ENCODE measurements at places on chromosomes 1 and 21. TPM values are rescaled to one million over a fixed set of nuclear protein-coding genes. Genes with fewer than 3 reads are reported as not detected.

- no peak overlapping the region for H3K27ac ChIP-seq
- peak; percentile 82 for DNase-seq
- no peak overlapping the region for H3K4me3 ChIP-seq
- peaks cover 39% of the 10 kb centered on the region for H3K4me1 ChIP-seq
- H3K27me3 ChIP-seq = no peaks in the 10 kb centered on the region
Measured at GRCh38 chr1:118188411-118188810, 3.4 kb upstream of the SPAG17 start.

DNA sequence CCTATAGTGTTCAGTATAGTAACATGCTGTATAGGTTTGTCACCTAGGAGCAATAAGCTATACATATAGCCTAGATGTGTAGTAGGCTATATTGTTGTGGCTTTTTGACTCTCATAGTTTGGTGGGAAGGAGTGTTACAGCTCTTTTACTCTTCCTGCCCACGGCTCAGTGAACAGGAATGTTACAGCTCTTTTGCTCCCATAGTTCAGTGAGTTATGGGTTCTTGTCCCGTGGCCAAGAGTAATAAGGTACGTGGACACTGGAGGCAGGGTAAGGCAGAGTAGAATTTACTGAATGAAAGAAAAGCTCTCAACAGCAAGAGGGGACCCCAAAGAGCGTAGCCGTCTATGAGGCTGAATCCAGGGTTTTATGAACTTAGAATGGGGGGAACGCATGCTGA is 734.3 kb downstream of the ADGRL2 start:
- H3K27ac ChIP-seq = no peak overlapping the region
- H3K4me3 ChIP-seq = no peak overlapping the region
- DNase-seq = no peak
- H3K36me3 ChIP-seq = no peaks in the 10 kb centered on the region
- no peaks in the 10 kb centered on the region for H3K27me3 ChIP-seq

DNA sequence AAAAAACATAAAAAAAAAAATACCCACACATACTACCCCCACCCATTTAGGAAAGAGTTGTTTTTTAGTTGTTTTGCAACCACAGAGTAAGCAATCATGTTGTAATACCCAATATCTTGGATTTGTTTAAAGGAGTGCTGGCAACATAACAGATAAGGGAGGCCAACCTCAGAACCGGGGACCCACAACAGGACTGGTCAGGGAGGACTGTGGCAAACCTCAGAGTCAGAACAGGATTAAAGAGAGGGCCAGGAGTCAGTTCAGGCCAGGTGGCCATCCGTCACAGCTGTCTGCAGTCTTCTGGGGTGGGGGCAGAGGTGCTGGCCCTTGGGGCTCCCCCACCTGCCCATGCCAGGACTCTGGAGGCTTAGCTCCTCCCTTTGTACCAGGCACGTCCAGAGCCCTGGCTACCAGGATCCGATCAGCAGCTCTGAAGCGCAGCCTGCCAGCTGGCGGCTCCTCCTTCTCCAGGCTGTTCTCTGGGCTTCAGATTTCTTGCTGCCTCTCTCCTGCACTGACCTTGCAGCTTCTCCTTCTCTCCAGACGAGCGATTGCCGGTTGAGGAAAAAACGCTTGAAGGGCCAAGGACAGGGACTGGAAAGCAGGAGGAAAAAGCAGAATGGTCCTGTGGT is 7.9 kb downstream of the H6PD start:
- H3K27ac ChIP-seq = peak overlapping the region; percentile 87
- DNase-seq = peak; percentile 41
- no peaks in the 10 kb centered on the region for H3K27me3 ChIP-seq
- peaks cover 15% of the 10 kb centered on the region for H3K36me3 ChIP-seq
- H3K4me3 ChIP-seq = no peak overlapping the region

GRCh38 chr1:173333581-173333980 is 126.5 kb upstream of the TNFSF4 start:
- no peaks in the 10 kb centered on the region for H3K27me3 ChIP-seq
- H3K4me3 ChIP-seq = no peak overlapping the region
- no peak overlapping the region for H3K27ac ChIP-seq
- no peaks in the 10 kb centered on the region for H3K36me3 ChIP-seq
- no peaks in the 10 kb centered on the region for H3K4me1 ChIP-seq
- DNase-seq = no peak

- peaks cover 10% of the 10 kb centered on the region for H3K27me3 ChIP-seq
- H3K27ac ChIP-seq = no peak overlapping the region
- DNase-seq = no peak
- no peak overlapping the region for H3K4me3 ChIP-seq
- no peaks in the 10 kb centered on the region for H3K36me3 ChIP-seq
Measured at GRCh38 chr21:26973226-26973625, 6.3 kb upstream of the ADAMTS5 start.

The PCAT6 gene
- total RNA-seq = not detected

DNA sequence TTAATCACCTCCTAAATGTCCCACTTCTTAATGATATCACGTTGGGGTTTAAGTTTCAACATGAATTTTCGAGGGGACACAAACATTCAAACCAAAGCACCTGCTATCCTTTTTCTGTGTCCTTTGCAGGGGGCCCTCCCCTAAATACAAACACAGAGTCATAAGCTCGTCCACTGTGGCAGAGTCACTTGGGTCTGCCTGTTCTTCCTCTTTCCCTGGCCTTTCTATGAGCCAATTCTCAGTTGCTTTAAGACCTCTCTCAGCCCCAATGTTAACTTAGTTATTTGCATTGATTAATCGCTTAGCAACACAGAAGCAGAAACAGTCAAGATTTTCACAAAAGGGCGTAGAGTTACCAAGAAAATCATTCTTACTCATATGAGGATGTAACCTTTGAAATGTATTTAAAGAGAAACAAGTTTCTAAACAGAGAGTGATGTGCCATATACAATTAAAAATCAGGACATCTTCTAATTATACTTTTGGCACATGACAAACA is 14.9 kb downstream of the APCS start:
- no peaks in the 10 kb centered on the region for H3K4me1 ChIP-seq
- no peaks in the 10 kb centered on the region for H3K36me3 ChIP-seq
- no peak overlapping the region for H3K4me3 ChIP-seq
- no peak overlapping the region for H3K27ac ChIP-seq

DNA sequence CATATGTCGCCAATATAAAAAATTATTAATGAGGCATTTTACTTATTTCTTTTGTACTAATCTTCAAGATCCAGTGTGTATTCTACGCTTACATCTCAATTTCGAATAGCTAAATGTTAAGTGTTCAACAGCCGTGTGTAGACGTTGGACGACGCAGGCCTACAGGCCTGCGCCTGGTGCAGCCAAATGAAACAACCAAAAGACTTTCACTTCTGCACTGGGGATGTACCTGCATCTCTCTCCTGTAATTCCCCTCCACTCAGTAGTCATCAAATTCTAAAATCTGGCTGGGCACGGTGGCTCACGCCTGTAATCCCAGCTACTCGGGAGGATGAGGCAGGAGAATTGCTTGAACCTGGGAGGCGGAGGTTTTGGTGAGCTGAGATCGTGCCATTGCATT is 76.8 kb upstream of the HNRNPU start:
- no peaks in the 10 kb centered on the region for H3K27me3 ChIP-seq
- no peak overlapping the region for H3K4me3 ChIP-seq
- no peak overlapping the region for H3K27ac ChIP-seq
- no peak for DNase-seq
- no peaks in the 10 kb centered on the region for H3K36me3 ChIP-seq
- no peaks in the 10 kb centered on the region for H3K4me1 ChIP-seq

GRCh38 chr1:59545830-59546229 is 248.9 kb downstream of the FGGY start:
- no peak overlapping the region for H3K27ac ChIP-seq
- H3K36me3 ChIP-seq = no peaks in the 10 kb centered on the region
- no peaks in the 10 kb centered on the region for H3K27me3 ChIP-seq
- peaks cover 8% of the 10 kb centered on the region for H3K4me1 ChIP-seq
- no peak overlapping the region for H3K4me3 ChIP-seq
- no peak for DNase-seq

DNA sequence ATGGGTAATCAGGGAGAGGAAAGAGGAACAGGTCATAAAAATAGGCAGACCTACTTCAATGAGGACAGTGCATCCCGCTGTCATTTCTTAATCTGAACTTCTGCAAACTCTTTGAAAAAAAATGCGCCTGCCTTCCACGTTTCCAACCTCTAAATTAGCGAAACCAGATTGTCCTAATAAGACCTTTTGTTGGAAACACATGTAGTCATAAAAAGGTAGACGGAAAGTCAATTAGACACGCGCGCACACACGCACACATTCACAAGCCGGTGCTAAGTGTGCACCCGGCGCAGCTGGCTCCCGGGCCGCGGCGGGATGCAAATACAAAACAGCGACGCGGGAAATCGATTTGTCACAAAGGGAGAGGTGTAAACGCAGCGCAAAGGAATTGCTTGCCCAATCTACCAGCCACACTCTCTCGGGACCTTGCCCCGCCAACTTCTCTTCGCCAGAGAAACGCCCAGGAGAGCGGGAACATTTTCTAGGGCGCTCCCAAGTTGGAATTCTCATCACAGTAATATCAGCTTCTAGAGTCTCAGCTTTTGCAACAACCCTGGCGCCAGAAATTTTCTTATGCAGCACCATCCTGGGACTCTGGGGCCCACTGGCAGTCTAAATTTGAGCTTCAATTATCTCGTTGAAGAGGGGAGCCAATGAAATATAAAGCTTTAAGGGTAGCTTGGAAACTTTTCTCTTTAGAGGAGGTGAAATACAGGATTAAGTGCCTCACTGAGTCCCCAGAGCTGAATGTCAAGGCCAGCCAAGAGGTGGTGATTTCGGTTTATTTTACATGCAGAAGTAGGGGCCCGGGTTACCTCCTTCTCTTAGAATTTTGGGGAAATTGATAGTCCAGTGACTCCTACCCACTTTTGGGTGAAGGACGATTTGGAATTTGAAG is 4.5 kb downstream of the PRRX1 start:
- H3K27me3 ChIP-seq = peaks cover 80% of the 10 kb centered on the region
- no peak for DNase-seq
- H3K27ac ChIP-seq = no peak overlapping the region
- H3K4me1 ChIP-seq = peaks cover 27% of the 10 kb centered on the region
- H3K4me3 ChIP-seq = no peak overlapping the region

- no peak overlapping the region for H3K4me3 ChIP-seq
- no peaks in the 10 kb centered on the region for H3K27me3 ChIP-seq
- H3K4me1 ChIP-seq = peaks cover 6% of the 10 kb centered on the region
- no peaks in the 10 kb centered on the region for H3K36me3 ChIP-seq
- DNase-seq = no peak
- H3K27ac ChIP-seq = peak overlapping the region; percentile 42
Measured at GRCh38 chr1:200323856-200324400, 85.9 kb downstream of the ZNF281 start.

- no peak overlapping the region for H3K27ac ChIP-seq
- H3K4me1 ChIP-seq = no peaks in the 10 kb centered on the region
- H3K4me3 ChIP-seq = no peak overlapping the region
- peaks cover 14% of the 10 kb centered on the region for H3K36me3 ChIP-seq
Measured at GRCh38 chr1:23304140-23304620, 39.9 kb downstream of the HNRNPR start.

DNA sequence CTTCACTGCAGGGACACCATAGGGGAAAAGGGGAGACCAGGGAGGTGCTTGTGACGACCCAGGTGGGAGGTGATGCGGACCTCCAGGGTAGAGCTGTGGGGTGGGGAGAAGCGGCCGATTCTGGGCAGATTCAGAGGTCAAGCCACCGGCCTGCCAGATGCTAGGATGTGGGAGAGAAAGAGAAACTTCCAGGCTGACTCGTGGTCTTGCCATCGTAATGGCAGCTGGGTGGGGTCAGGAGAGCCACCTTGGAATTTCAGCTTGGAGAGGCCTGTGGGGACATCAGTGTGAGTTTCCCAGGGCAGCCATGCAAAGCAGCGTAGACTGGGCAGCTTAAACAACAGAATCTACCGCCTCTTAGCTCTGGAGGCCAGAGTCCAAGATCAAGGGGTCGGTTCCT is 258.0 kb upstream of the VAMP3 start:
- H3K27ac ChIP-seq = no peak overlapping the region
- H3K4me1 ChIP-seq = peaks cover 1% of the 10 kb centered on the region
- no peaks in the 10 kb centered on the region for H3K36me3 ChIP-seq
- H3K27me3 ChIP-seq = no peaks in the 10 kb centered on the region
- no peak for DNase-seq

GRCh38 chr1:88736633-88737248 is 52.7 kb downstream of the PKN2 start:
- no peaks in the 10 kb centered on the region for H3K36me3 ChIP-seq
- no peak for DNase-seq
- no peaks in the 10 kb centered on the region for H3K27me3 ChIP-seq
- H3K4me1 ChIP-seq = peaks cover 3% of the 10 kb centered on the region
- H3K27ac ChIP-seq = no peak overlapping the region
- H3K4me3 ChIP-seq = no peak overlapping the region

The DNM3 gene
- 16.3 TPM for total RNA-seq

The CD1B gene
- total RNA-seq = not detected

- H3K36me3 ChIP-seq = no peaks in the 10 kb centered on the region
- no peak overlapping the region for H3K4me3 ChIP-seq
- H3K4me1 ChIP-seq = no peaks in the 10 kb centered on the region
Measured at GRCh38 chr1:55524006-55524405, 308.8 kb upstream of the USP24 start.

The OVAAL gene
- total RNA-seq = 0.17 TPM

GRCh38 chr1:203117611-203118575 is 9.6 kb upstream of the ADORA1 start:
- H3K4me1 ChIP-seq = peaks cover 3% of the 10 kb centered on the region
- H3K27ac ChIP-seq = no peak overlapping the region
- H3K4me3 ChIP-seq = no peak overlapping the region
- no peaks in the 10 kb centered on the region for H3K36me3 ChIP-seq

The AKT3 gene
- 53.1 TPM for total RNA-seq

GRCh38 chr1:237640966-237641365 is 249.8 kb downstream of the ZP4 start:
- H3K4me1 ChIP-seq = no peaks in the 10 kb centered on the region
- DNase-seq = no peak
- H3K36me3 ChIP-seq = no peaks in the 10 kb centered on the region

DNA sequence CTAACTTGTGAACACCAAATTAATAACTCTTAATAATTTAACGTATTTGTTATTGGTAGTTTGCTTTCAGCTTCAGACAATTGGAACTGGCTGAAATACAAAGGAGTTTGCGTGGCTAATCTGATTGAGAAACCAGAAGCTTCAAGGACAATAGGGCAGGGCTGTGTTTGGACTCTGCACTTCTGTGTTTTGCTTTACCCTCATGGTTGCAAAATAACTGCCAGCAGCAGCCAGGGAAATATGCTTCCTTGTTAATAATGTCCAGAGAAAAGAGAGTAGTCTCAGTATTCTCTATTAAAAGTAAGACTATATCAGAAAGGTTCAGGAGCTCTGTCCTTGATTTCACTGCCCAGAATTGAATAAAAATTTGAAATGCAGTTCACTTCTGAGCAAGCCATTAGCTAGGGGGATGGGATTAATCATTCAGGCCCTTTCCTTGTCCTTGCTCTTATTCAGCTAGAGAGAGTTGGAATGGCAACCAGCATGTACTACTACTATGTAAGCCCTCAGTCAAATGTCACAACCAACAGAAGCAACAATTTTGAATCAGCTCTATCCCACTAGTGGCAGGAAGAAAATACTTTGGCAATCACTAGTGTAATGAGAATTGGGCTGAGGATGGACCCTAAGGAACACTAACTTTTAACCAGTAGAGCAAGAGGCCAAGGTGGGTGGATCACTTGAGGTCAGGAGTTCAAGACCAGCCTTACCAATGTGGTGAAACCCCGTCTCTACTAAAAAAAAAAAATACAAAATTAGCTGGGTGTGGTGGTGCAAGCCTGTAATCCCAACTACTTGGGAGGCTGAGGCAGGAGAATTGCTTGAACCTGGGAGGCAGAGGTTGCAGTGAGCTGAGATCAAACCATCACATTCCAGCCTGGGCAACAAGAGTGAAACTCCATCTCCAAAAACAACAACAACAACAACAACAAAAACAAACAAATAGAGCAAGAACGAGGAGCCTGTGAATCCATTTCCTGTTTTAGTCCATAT is 76.8 kb downstream of the POU2F1 start:
- H3K27me3 ChIP-seq = no peaks in the 10 kb centered on the region
- H3K4me3 ChIP-seq = no peak overlapping the region
- DNase-seq = no peak
